ENCODE measurements at places on chromosomes 5 and 9. TPM values are rescaled to one million over a fixed set of nuclear protein-coding genes. Genes with fewer than 3 reads are reported as not detected.

DNA sequence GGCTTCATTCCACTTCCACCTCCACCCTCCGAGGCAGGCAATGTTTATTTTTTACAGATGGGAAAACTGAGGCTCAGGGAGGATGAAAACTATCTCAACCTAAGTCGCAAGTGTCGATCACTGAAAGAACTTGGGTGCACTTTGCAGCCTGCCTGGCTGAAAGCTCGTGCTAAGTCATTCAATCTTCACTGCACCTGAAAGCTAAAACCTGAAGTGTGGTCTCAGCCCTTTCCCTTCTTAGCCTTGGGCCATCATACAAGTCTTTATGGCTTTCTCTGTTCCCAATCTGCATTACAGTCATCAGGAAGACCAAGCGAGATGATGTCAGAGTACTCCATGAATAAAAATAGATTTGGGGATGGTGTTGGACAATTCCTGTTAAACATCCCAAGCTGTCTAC is 1.0 kb upstream of the TNFSF8 start:
- DNase-seq, result peak; percentile 42

DNA sequence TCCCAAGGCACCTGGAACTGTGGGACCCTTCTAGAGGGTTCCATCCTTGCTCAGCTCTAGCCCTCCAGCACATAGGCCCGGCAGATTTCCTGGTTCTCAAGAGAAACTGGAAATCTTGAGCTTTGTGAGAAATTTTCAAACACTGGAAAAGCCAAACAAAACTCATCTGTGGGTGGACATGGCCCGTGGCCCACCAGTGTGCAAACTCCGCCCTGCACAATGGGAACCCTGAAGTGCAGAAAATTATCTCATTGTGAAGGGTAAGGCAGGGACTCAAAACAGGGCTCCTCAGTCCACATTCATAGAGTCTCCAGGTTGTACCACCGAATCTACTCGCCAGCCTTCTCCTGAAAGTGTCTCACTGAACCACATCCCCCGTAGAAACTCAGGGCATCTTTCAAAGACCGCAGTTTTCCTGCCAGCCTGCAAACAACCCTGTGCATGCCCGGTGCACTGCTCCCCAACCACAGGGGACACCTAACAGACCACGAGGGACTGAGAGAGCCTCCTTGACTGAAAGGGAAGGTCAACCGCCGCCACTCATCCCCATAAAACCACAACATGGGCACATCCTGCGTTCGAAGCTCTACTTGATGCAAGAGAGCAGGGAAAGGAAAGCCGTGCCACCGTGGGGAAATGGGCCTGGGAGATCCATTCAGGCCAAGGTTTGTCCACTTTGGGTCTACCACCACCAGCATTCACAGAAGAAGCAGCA is 18.1 kb downstream of the ADAMTS2 start:
- no peak for DNase-seq

DNA sequence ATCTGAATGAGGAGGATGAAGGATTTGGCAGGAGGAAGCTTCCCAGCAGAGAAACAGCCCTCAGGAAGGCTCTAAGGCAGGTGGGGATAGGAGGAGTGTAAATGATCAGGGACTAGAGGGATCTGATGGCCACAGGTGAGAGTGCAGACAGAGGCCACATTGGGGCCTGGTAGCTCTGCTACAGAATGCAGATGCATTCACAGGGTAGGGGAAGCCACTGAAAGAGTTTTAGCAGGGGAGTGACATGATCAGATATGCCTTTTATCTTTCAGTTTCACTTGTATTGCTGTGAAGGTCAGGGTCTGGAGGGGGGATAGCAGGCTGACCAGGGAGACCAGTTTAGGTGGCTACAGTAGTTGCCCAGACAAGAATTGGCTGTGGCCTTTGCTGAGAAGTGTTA is 3.0 kb downstream of the TXNDC15 start:
- DNase-seq, result no peak

DNA sequence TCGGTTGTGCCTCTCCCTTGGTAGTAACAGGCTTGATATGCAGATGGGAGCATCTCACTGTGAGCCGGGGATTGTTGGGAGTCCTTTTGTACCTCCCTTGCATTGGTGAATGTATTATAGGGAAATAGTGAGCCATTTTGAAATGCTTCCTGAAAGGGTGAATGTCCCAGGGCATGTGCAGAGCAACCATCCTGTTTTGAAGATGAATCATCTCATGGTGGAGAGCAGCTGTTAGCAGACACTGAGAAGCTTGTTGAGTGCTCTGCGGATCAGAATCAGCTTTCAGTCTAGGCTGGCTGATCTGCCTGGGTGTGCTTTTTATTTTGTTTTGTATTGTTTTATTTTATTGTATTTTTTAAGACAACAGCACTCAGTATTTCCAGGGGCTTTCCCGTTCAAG is 29.7 kb downstream of the SLC36A1 start:
- no peak for DNase-seq

Gene FAM78A
- 2.5 TPM for total RNA-seq

DNA sequence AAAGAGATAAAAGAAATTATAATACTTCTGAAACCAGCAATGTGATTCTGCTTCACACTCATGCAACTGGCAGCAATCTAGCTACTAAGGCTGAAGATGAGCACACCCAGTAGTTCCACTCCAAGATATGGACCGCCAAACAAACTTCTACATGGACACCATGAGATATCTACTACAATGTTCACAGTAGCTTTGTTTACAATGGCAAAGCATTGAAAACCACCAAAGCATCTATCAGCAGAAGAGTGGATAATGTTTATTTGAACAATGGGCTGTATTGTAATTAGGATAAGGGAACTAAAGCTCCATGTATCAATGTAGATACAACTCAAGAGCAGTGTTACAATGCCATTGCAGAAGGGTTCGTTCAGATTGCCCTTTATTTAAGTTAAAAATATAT is 91.2 kb upstream of the ERBIN start:
- DNase-seq, result no peak

GRCh38 chr9:120741191-120741590 is 26.9 kb upstream of the MEGF9 start:
- DNase-seq, result no peak

Gene PCDHGA5
- total RNA-seq, result 8.6 TPM

GRCh38 chr5:2492476-2492875 is 259.0 kb downstream of the IRX2 start:
- no peak for DNase-seq

DNA sequence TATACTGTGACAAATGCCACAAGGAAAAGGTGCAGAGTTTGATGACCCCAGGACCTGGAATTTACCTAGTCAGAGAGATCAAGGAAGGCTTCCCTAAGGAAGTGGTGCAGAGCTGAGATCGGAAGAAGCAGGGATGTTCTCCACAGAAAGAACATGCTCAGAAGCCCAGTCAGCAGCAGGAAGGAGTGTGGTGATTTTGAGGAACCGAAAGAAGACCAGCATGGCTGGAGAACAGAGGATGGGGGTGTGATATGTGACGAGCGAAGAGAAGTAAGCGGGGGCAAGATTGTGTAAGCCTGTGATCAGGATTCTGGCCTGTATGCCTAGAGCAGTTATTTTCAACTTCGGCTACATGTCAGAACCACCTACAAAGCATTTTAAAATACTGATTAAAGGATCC is 18.7 kb upstream of the PIK3R1 start:
- no peak for DNase-seq

Gene FOXD4L4
- total RNA-seq, result not detected

GRCh38 chr5:167593329-167594060 is 698.0 kb upstream of the WWC1 start:
- DNase-seq, result no peak

Gene HTR1A
- total RNA-seq, result not detected

GRCh38 chr9:127538849-127539258 is 73.2 kb upstream of the STXBP1 start:
- no peak for DNase-seq

Gene CCDC152
- total RNA-seq, result not detected

- no peak for DNase-seq
Measured at GRCh38 chr5:39928709-39929108, 503.9 kb upstream of the DAB2 start.

Gene STXBP1
- total RNA-seq, result 56.2 TPM

Gene SGCD
- 6.9 TPM for total RNA-seq

Gene PCDHGA9
- total RNA-seq, result 8.8 TPM

Gene FBXO4
- 7.1 TPM for total RNA-seq

DNA sequence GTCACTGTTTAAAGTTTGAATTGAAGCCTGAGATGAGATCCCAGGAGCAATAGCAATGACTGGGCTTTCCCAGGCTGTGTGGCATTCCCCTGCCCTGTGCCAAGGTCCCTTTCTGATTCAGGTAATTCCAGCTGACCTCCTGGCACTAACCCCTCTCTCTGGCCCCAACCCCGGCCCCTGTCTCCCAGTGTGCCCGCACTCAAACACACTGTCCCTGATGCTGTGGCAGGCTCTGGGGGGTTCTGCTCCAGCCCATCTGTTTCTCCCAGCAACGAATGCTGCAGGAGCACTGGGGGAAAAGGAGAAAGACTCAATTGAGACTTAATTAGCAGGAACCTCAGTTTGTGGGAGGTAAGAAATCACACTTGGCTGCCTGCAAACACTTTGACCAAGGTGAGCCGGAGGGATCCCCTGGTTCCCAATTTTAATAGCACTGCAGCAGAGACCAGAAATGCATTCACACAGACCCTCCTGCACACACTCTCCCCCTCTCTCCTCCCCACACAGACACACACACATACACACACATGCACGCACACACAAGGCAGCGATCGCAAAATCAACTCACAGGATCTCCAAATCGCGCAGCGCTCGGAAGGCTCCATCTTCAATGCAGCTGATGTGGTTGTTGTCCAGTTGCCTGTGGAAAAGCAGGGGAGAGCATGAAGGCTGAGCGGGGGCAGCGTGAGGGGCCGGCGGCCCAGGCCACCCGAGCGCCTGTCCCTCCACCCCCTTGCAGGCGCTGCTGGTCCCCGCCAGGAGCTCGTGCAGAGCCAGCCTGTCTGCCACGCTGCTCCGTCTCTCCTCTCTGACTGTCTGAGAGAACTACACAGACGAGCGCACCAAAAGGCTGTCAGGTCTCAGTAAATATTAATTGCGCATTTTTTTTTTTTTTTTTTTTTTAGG is 265.1 kb upstream of the PANK3 start:
- no peak for DNase-seq

DNA sequence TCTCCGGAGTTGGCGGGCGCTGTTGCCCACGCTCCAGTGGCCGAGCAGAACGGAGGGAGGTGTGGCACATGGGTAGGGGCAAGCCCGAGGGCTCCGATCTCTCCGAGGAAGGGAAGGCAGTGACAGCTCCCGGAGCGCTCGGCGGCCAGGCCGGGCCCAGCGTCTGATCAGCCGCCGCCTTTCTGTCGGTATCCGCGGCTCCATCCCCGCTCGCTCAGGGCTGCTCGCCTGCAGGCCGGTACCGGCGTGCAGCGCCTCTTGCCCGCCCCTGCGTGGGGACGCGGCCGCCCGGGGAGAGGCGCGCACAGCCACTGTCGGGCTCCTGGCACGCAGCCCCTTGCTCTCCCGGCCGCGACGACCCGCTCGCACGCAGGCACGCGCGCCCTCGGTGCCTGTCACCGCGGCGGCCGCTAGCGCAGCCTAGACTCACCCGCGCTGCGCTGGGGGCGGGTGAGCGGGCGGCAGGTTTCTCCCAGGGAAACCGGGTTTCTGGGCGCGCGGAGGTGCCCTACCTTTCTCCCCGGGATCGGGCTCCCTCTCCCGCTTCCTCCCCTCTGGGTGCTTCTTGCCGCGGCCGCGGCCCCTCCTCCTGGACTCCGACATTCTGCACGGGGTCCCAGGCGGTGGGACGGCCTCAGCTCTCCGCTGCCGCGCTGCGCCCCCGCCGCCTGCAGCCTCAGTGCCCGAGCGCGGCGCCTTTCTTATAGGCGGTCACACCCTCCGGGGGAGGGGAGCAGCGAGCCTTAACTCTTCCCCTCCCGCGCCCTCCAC is 108.4 kb downstream of the PSD2 start:
- no peak for DNase-seq

GRCh38 chr9:6214903-6215302 is 704 bp upstream of the IL33 start:
- DNase-seq, result no peak

- no peak for DNase-seq
Measured at GRCh38 chr5:137072361-137073115, 426.6 kb downstream of the SPOCK1 start.

GRCh38 chr9:128742401-128742800 is 18.5 kb upstream of the ZDHHC12 start:
- no peak for DNase-seq

DNA sequence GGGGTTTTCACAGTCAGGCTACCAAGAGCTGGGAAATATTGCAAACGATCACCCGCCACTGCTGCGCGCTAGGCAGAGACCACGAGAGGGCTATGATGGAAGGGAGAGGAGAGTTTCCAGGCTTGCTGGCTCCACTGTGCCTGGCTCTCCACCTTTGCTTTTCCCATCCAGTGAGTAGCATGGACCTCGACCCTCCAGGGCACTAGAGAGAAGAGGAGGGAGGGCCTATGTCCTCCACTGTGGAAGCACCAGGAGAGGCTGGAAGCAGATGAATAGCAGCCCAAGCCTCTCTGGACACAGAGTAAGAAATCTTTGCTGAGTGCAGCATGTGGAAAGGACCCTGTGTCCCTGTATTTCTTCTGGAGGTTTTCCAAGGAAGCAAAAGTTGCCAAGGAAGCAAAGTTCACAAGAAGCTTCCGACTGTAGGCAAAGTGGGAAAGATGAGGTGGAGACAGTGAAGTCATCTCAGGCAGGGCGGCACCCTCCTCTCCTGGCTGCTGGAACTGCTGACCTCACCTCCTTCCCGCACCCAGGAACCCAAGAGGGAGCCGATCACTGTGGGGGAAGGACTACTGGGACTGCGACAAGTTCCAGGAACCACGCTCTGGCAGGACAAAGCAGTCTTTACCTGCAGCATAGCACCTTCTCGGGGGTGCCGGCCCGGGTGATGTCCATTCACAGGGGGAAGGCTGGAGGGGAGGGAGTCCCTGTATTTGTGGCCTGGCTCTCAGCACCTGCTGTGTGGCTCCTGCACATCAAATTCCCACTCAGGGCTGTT is 79.6 kb downstream of the CSNK1A1 start:
- no peak for DNase-seq

GRCh38 chr5:38613490-38613889 is 57.0 kb upstream of the LIFR start:
- no peak for DNase-seq

DNA sequence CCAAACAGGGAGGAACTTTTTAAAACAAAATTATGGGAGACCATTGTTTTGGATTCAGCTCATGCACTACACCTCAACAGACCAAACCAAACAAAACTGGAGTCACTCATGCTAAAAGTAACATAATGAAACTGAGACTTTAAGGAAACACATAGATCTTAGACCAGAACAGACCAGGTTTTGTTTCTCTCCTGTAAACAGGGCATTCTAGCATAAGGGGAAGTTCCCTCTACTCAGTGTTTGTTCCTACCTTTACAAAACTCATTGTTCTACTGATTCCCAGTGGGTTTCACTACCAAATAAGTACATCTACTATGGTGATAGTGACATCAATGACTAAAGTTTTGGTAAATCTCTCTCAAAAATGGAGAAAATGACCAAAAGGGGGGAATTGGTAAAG is 1103.6 kb upstream of the EDIL3 start:
- no peak for DNase-seq

GRCh38 chr5:122156724-122157325 is 27.5 kb downstream of the ZNF474 start:
- no peak for DNase-seq

Data from vagina (tissue), 2 donors.